ENCODE measurements at places on chromosomes 6 and 20. TPM values are rescaled to one million over a fixed set of nuclear protein-coding genes. Genes with fewer than 3 reads are reported as not detected.

The GPX5 gene
- not detected for polyA plus RNA-seq

The SPATA25 gene
- 9.2 TPM for polyA plus RNA-seq

The PRRT1 gene
- 1.6 TPM for polyA plus RNA-seq

The GABRR1 gene
- polyA plus RNA-seq, result 1.1 TPM

The GRM1 gene
- 0.10 TPM for polyA plus RNA-seq

The LCA5 gene
- 4.1 TPM for polyA plus RNA-seq

The GJA10 gene
- not detected for polyA plus RNA-seq

The STX7 gene
- polyA plus RNA-seq, result 33.4 TPM

The TRIM10 gene
- 0.86 TPM for polyA plus RNA-seq

The RAMACL gene
- polyA plus RNA-seq, result 0.46 TPM

The CALHM6 gene
- 3.8 TPM for polyA plus RNA-seq

The DEFB132 gene
- not detected for polyA plus RNA-seq

The SMIM26 gene
- polyA plus RNA-seq, result 76.0 TPM

The TCF15 gene
- 4.5 TPM for polyA plus RNA-seq

The RAET1L gene
- polyA plus RNA-seq, result not detected

The MEP1A gene
- polyA plus RNA-seq, result not detected

The NOL4L gene
- polyA plus RNA-seq, result 17.6 TPM

The PRDM1 gene
- 5.2 TPM for polyA plus RNA-seq

The DAAM2 gene
- polyA plus RNA-seq, result 43.2 TPM

The PAK5 gene
- 0.13 TPM for polyA plus RNA-seq

The TP53TG5 gene
- polyA plus RNA-seq, result 0.89 TPM

The PDYN gene
- polyA plus RNA-seq, result not detected

The SLC44A4 gene
- polyA plus RNA-seq, result 0.23 TPM

The C2 gene
- polyA plus RNA-seq, result 11.1 TPM

The LBP gene
- polyA plus RNA-seq, result not detected

The OR2H1 gene
- polyA plus RNA-seq, result not detected

All from hindlimb muscle (tissue), 1 donor.